ENCODE measurements at places on chromosomes 3 and 15. TPM values are rescaled to one million over a fixed set of nuclear protein-coding genes. Genes with fewer than 3 reads are reported as not detected.

Gene SPTSSB
- 3.6 TPM for total RNA-seq

Gene PRR20G
- not detected for total RNA-seq

GRCh38 chr3:132545471-132545870, 51.6 kb upstream of the ACKR4 start:
- no peak for DNase-seq

Gene PLA1A
- total RNA-seq, result not detected

Gene SEMA5B
- total RNA-seq, result 9.8 TPM

All from occipital lobe (tissue), 3 donors.